ENCODE measurements at places on chromosomes 12 and 14.

DNA sequence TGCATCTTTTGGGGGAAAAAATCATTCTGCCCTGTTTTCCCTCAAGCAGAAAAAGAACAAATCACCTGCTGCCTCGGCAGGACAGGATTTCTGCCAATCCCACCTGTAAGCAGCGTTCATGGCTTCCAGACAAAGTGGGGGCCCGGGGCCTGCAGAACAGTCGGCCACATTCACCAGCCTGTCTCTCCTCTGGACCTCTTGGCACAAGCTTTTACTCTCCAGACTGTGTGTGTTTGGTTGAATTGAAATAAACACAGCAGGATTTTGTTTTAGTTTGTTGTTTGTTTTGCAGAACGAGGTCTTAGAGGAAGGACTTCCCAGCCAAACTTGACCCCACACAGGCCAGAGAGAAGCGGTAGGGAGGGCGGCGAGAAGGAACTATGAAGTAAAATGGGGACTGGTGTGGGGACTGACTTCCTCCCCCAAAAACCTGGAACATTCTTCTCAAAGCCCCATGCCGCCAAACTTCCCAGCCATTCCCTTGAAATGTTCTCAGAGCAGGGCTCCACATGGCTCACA is 41.7 kb upstream of the FOS start:
- H3K27ac ChIP-seq = peak overlapping the region; percentile 1
- H3K27me3 ChIP-seq = no peaks in the 10 kb centered on the region
- no peak for DNase-seq
- H3K4me1 ChIP-seq = peaks cover 50% of the 10 kb centered on the region
- no peaks in the 10 kb centered on the region for H3K36me3 ChIP-seq
- H3K4me3 ChIP-seq = no peak overlapping the region

GRCh38 chr12:33942172-33942571 is 80.1 kb upstream of the ALG10 start:
- no peaks in the 10 kb centered on the region for H3K4me1 ChIP-seq
- H3K27me3 ChIP-seq = no peaks in the 10 kb centered on the region
- no peaks in the 10 kb centered on the region for H3K36me3 ChIP-seq
- DNase-seq = no peak
- H3K4me3 ChIP-seq = no peak overlapping the region
- no peak overlapping the region for H3K27ac ChIP-seq

DNA sequence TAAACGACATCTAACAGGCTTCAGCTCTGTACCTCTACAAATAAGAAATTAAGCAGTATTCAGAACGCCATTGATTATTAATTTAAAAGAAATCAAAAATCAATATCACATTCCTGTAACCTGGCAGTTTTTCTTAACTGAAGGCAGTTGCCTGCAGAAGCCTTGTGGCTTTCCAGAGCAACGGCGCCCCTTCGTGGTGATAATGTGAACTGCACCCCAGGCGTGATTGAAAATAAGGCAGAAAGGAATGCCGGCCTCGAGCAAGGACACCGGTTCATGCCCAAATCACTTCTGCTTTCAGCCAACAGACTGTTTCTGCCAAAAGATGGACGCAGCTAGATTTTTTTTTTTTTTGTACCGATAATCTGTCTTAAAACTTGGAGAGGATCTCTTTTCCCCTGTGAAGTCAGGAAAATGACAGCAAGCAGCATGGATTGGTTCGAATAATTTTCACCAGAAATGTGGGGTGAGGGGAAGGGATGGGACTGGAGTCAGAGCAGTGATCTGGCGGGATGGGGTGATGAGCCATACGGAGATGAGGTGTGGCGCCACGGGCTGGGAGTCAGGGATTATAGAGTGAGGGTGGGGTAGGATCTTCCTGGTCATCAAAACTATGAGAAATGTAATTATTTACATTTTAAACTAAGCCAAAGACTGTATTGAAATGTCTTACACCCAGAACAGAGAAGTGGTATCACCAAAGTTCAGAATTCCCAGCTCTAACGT is 473.0 kb downstream of the DPF3 start:
- H3K27me3 ChIP-seq = no peaks in the 10 kb centered on the region
- no peak overlapping the region for H3K4me3 ChIP-seq
- DNase-seq = peak; percentile 2
- H3K36me3 ChIP-seq = no peaks in the 10 kb centered on the region
- H3K4me1 ChIP-seq = no peaks in the 10 kb centered on the region
- H3K27ac ChIP-seq = no peak overlapping the region

DNA sequence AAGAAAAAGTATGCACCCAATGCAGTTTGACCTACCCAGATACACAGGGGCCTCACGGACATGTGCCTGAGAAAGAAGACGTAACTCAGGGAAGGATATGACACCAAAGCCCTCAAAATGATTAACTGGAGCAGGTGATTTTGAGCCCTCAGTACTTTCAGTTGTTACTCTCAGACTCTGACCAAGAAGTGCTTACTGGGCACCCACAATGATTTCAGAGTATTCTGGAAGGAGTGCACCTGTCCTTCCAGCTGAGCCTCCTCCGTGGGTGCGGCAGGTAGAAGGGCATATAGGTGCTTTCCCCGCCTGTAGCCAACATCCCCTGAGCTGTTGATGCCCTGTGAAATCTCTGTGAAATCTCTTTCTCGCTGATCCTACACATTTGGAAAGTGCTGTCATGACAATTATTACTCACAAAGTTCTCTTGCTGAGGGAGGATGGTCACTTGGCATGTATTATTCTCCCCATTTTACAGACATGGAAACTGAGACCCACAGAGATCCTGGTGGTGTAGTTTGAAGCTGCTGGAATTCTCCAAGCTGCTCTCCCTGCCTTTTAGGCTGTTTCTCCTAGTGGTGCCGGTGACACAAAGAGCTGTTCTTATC is 154.3 kb upstream of the CCND2 start:
- H3K4me3 ChIP-seq = no peak overlapping the region
- DNase-seq = peak; percentile 23
- H3K4me1 ChIP-seq = peaks cover 35% of the 10 kb centered on the region
- H3K27me3 ChIP-seq = peaks cover 14% of the 10 kb centered on the region
- no peaks in the 10 kb centered on the region for H3K36me3 ChIP-seq
- no peak overlapping the region for H3K27ac ChIP-seq

- H3K27me3 ChIP-seq = no peaks in the 10 kb centered on the region
- H3K27ac ChIP-seq = no peak overlapping the region
- H3K4me3 ChIP-seq = no peak overlapping the region
- no peaks in the 10 kb centered on the region for H3K4me1 ChIP-seq
Observed at GRCh38 chr14:53740570-53740969, 216.1 kb downstream of the BMP4 start.

DNA sequence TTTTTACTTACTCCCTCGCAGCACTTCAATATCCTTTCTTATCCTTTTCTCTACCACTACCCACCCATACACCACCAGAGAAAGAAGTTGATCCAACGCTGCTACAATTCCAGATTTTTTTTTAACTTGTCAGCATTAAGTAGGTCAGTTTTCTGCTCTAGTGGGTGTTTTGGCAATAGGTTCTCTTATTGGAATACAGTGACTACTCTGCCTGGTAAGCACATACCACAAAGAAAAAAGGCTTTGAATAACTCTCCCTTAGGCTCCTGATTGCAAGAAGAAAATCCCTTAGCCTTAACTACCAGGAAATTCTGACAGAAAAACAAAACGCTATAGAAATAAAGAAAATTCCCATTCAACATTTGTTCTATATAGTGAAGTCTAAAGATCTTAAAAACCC is 72.0 kb downstream of the NUMB start:
- H3K36me3 ChIP-seq = peaks cover 11% of the 10 kb centered on the region
- no peak for DNase-seq
- peaks cover 6% of the 10 kb centered on the region for H3K4me1 ChIP-seq
- no peak overlapping the region for H3K4me3 ChIP-seq

DNA sequence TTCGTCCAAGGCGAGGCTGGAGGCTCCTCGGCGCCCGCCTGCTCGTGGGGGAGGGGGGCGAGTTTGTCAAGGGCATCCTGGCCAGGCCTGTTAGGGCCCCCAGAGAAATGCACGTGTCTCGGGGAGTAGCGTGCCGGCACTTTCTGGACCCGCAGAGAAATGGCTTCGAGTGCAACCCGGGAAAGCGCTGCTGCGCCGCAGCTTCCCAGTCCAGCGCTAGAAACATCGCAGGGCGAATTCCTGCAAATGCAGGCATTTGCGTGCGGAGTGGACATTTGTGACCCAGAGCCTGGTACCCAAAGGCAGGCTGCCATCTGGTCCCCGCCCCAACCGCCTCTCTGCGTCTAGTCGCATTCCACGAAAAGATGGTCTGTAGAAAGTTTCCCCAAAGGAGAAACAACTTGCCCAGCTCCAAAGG is 756 bp downstream of the LGR5 start:
- no peak for DNase-seq
- no peaks in the 10 kb centered on the region for H3K36me3 ChIP-seq
- H3K4me1 ChIP-seq = peaks cover 16% of the 10 kb centered on the region
- H3K27me3 ChIP-seq = peaks cover 40% of the 10 kb centered on the region

- H3K4me1 ChIP-seq = no peaks in the 10 kb centered on the region
- no peaks in the 10 kb centered on the region for H3K27me3 ChIP-seq
- DNase-seq = no peak
- H3K36me3 ChIP-seq = no peaks in the 10 kb centered on the region
Observed at GRCh38 chr12:125124320-125124966, 59.2 kb downstream of the AACS start.

GRCh38 chr12:129614221-129614885 is 289.5 kb downstream of the TMEM132D start:
- no peaks in the 10 kb centered on the region for H3K4me1 ChIP-seq
- H3K27ac ChIP-seq = no peak overlapping the region
- H3K36me3 ChIP-seq = no peaks in the 10 kb centered on the region

DNA sequence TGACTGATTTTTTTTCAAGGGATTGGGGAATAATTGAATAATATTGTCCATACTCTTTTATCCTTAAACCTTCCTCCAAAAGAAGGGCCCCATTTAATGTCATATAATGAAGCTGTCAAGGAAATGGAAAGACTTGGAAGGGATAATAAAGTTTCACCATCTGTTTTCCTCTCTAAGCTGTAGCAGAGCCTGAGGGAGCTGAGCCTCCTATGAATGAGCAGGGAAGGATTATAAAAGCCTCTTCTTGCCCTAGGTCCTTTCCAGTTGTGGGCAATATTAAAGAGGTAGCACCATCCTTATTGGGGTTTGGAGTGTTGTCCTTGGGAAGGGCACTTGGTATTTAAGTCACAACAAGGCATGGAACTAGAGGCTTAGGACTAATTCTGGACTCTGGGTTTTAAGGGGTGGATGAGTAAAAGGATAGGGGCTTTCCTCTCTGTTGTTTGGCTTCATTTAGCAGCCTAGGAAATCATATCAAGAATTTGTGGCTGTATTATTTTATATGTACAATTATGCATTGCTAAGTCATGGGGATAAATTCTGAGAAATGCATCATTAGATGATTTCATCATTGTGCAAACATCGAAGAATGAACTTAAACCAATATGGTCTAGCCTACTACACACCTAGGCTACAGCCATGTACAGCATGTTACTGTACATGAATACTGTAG is 408.5 kb upstream of the DCN start:
- no peak for DNase-seq
- H3K4me3 ChIP-seq = no peak overlapping the region
- no peak overlapping the region for H3K27ac ChIP-seq
- no peaks in the 10 kb centered on the region for H3K4me1 ChIP-seq
- no peaks in the 10 kb centered on the region for H3K27me3 ChIP-seq

GRCh38 chr14:56534656-56535055 is 44.9 kb upstream of the TMEM260 start:
- no peaks in the 10 kb centered on the region for H3K36me3 ChIP-seq
- no peak for DNase-seq
- H3K27ac ChIP-seq = no peak overlapping the region
- H3K27me3 ChIP-seq = no peaks in the 10 kb centered on the region
- H3K4me3 ChIP-seq = no peak overlapping the region

GRCh38 chr14:25069879-25070278 is 19.9 kb upstream of the STXBP6 start:
- no peaks in the 10 kb centered on the region for H3K36me3 ChIP-seq
- no peak overlapping the region for H3K27ac ChIP-seq
- H3K4me3 ChIP-seq = no peak overlapping the region
- H3K27me3 ChIP-seq = peaks cover 9% of the 10 kb centered on the region
- no peak for DNase-seq
- no peaks in the 10 kb centered on the region for H3K4me1 ChIP-seq

GRCh38 chr14:91902336-91902735 is 35.0 kb upstream of the TC2N start:
- H3K4me3 ChIP-seq = no peak overlapping the region
- H3K27me3 ChIP-seq = no peaks in the 10 kb centered on the region
- H3K27ac ChIP-seq = no peak overlapping the region
- H3K4me1 ChIP-seq = no peaks in the 10 kb centered on the region

DNA sequence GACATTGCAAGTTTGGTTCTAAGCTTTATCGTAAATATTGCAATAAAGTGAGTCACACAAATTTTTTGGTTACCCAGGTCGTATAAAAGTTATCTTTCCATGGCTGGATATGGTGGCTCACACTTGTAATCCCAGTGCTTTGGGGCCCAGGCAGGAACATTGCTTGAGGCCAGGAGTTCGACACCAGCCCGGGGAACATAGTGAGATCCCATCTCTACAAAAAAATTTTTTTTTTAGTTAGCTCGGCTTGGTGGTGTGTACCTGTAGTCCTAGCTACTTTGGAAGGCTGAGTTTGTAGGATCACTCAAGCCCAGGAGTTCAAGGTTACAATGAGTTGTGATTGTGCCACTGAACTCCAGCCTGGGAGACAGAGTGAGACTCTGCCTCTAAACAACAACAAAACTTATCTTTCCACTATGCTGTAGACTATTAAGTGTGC is 24.4 kb downstream of the PRORP start:
- H3K27ac ChIP-seq = no peak overlapping the region
- peaks cover 52% of the 10 kb centered on the region for H3K36me3 ChIP-seq
- no peaks in the 10 kb centered on the region for H3K4me1 ChIP-seq
- no peaks in the 10 kb centered on the region for H3K27me3 ChIP-seq
- no peak overlapping the region for H3K4me3 ChIP-seq
- DNase-seq = no peak

- DNase-seq = no peak
- H3K36me3 ChIP-seq = no peaks in the 10 kb centered on the region
- no peak overlapping the region for H3K4me3 ChIP-seq
- no peaks in the 10 kb centered on the region for H3K27me3 ChIP-seq
Observed at GRCh38 chr14:30759172-30760125, 114.9 kb upstream of the COCH start.

DNA sequence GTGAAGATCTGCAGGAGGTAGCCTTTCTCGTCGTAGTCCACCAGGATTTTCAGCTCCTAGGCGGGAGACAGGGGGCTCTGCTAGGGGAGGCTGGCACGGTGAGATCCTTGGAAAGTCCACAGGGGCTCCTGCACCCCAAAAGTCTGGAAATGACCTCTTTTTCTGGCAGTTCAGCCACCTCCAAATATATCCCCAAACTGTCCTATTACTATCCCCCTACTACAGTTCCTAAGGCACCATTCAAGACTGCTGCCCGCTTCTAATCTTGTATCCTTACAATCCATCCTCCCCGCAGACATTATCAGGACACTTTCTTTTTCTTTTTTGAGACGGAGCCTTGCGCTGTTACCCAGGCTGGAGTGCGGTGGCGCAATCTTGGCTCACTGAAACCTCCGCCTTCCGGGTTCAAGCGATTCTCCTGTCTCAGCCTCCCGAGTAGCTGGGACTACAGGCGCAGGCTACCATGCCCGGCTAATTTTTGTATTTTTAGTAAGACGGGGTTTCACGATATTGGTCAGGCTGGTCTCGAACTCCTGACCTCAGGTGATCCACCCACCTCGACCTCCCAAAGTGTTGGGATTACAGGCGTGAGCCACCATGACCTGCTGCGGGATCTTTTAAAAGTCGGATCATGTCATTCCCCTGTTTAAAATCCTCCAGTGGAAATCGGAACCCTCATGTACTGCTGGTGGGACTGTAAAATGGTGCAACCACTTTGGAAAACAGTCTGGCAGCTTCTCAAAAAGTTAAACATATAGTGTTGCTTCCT is 18.5 kb downstream of the HPD start:
- H3K36me3 ChIP-seq = no peaks in the 10 kb centered on the region
- no peak for DNase-seq
- no peaks in the 10 kb centered on the region for H3K27me3 ChIP-seq
- peak overlapping the region; percentile 75 for H3K27ac ChIP-seq
- H3K4me1 ChIP-seq = peaks cover 19% of the 10 kb centered on the region

Data from CD14-positive monocyte (primary cell).